Retinal pigment epithelial cell (primary cell): ENCODE measurements at places on chromosomes 6 and 20.

GRCh38 chr6:20367743-20368485, 33.8 kb upstream of the E2F3 start:
- no peak for DNase-seq

DNA sequence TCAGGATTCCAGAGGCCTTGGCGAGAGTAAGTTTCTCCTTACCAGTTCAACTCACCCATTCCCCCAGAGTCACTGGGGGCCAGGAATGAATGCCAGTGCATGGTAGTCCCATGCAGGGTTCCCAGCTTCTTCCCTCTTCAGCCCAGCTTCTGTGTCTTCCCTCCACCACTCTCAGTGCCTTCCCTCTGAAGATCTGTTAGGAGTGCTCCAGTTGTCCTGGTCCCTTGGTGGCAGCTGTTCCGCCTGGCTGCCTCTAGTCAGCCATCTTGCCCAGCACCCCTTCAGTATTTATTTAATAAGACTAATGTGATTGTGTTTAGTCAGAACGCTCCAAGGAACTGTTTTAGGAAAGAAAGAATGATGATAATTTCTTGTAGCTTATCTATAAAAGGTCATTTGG, 23.1 kb downstream of the FIG4 start:
- DNase-seq: no peak

GRCh38 chr6:142336787-142337186, 35.0 kb downstream of the ADGRG6 start:
- DNase-seq: no peak

- no peak for DNase-seq
These were observed 392 bp upstream of the TASP1 start for GRCh38 chr20:13639150-13639497.

DNA sequence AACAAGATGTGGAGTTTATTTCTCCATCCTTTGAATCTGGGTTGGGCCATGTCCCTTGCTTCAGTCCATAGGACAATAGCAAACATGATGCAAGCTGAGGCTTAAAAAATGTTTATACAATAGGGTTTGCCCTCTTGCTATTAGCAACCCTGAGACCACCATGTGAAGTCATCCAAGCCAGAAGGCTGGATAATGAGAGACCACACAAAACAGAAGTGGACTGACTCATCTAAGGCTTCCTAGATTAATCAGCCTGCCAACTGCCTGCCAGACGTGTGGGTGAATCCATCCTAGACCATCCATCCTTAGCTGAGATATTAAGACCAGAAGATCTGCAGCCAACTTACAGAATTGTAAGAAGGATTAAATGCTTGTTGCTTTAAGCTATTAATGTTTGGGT, 38.1 kb upstream of the ISM1 start:
- no peak for DNase-seq

GRCh38 chr20:56504373-56505005, 20.1 kb upstream of the FAM209A start:
- DNase-seq: no peak

DNA sequence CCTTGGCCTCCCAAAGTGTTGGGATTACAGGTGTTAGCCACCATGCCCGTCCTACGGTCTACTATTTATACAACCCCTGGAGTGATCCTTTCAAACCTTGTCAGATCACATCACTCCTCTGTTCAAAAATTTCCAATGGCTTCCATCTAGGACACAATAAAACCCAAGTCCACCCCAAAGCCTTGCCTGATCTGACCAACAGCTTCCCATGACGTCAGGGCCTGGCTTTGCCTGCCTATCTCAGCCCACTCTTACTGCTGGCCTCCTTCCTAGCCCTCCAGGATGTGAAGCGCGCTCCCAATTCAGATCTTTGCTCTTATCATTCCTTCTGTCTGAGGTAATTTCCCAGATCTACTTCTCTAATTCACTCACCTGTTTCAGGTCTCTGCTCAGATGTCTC, 128.4 kb downstream of the LINC00237 start:
- DNase-seq: no peak

- no peak for DNase-seq
These were observed 2.8 kb downstream of the TENT5A start for GRCh38 chr6:81749707-81750106.

- no peak for DNase-seq
These were observed 42.3 kb upstream of the TMEM181 start for GRCh38 chr6:158517581-158517980.

- DNase-seq: no peak
These were observed 185.9 kb downstream of the PDE7B start for GRCh38 chr6:136037242-136037875.

GRCh38 chr20:24382331-24382730, 87.1 kb upstream of the SYNDIG1 start:
- DNase-seq: no peak

DNA sequence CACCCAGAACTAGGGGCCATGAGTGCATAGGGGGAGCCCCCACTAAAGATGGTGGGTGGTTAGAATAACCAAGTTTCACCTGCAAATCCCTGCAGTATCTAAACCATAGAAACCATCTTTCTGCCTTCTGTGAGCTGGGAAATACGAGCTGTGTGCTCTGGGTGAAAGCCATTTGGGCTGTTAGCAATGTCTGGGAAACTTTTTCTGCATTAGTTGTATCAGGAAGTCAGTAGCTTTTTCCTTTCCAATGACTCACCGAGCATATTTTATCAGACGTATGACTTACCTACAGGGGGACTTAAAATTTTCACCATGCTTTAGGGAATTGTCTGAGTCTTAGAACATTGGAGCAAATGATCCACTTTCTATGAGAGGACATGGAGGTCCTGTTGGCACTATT, 584.0 kb downstream of the QKI start:
- no peak for DNase-seq
